Esophagus squamous epithelium (tissue), 5 donors: ENCODE measurements at places on chromosomes 1 and 21.
A peak's percentile ranks its signal among the peaks of the same experiment; 100 is the strongest.

- no peaks in the 10 kb centered on the region for H3K27me3 ChIP-seq
- H3K36me3 ChIP-seq: no peaks in the 10 kb centered on the region
- no peak for DNase-seq
- H3K4me1 ChIP-seq: peaks cover 53% of the 10 kb centered on the region
- H3K4me3 ChIP-seq: no peak overlapping the region
- peak overlapping the region; percentile 75 for H3K27ac ChIP-seq
These were observed 145.0 kb downstream of the DHRS3 start for GRCh38 chr1:12472798-12473551.

GRCh38 chr1:76287917-76288316 is 213.4 kb downstream of the ST6GALNAC3 start:
- no peak overlapping the region for H3K27ac ChIP-seq
- no peaks in the 10 kb centered on the region for H3K27me3 ChIP-seq
- no peaks in the 10 kb centered on the region for H3K36me3 ChIP-seq
- H3K4me1 ChIP-seq: no peaks in the 10 kb centered on the region
- H3K4me3 ChIP-seq: no peak overlapping the region

DNA sequence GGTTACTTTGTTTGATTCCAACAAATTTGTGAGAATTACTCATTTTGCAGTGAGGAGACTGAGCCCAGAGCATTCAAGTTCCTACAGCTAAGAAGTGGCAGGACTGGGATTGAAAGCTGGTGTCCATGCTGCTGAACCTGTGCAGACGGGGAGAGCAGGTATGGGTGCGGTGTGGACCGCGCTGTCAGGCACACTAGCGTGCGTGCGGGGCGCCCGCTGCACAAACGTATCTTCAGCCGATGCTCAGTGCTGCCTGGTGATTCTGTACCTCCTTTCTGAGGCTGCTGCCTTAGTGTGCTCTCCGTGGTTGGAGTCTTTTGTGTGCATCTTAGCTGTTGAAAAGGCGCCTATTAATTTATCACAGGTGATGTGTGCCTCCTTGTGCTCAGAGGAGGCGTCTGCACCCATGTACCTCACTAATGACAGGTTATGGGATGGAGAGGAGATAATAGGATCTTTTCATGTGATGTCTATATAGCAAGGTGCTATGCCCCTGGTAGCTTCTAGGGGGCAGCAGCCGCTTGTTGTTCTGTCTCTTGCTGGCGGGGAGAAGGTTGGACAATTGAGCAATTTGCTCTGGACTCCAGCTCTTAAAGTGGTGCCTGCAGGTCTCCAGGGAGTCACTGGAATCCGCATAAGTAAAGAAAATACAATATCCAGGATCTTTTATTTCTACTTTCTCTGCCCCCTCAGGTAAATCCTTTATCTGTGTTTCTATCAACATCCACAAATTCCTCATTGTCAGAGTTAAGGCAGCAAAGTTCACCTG is 32.5 kb downstream of the PEX14 start:
- no peak overlapping the region for H3K4me3 ChIP-seq
- peaks cover 59% of the 10 kb centered on the region for H3K4me1 ChIP-seq
- no peaks in the 10 kb centered on the region for H3K36me3 ChIP-seq
- no peak overlapping the region for H3K27ac ChIP-seq
- H3K27me3 ChIP-seq: no peaks in the 10 kb centered on the region

GRCh38 chr1:25487628-25488027 is 55.8 kb upstream of the LDLRAP1 start:
- no peak overlapping the region for H3K27ac ChIP-seq
- H3K36me3 ChIP-seq: peaks cover 86% of the 10 kb centered on the region
- DNase-seq: no peak
- H3K27me3 ChIP-seq: no peaks in the 10 kb centered on the region

DNA sequence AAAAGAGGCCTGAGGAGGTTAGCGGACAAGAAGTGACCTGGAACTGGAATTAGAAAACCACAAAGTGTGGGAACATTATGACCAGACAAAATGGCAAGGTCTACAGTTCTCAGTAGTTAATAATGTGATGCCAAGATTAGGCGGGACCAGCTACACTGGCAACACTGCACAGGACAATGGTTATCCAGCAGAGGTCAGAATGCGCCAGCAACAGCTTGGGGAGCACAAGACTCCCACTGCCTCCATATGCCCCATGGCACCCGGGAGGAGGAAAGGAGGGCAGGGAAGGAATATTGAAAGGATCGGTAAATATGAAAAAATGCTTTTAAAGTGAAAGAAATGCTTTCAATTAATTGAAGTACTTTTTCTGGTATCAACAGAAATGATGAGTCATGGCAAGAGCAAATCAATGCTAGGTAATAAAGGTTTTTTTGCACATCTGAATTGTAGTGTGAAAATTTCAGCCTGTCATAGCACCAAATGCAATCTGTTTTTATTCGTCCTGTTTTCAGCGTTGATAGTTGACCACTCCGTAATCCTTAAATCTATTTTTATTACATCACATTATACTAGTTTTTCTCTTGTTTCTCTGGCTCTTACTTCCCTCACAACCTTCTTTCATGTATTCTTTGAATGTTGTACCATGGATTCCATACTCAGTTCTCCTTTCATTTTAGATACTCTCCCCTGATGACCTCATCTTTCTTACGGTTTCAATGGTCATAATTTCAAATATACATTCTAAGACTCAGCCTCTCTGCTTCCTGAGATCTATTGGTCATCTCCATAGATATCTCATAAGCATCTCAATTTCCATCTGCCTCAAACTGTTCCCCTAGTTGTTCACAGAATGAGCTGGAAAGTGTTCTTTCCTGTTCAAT is 30.7 kb downstream of the VCAM1 start:
- H3K36me3 ChIP-seq: no peaks in the 10 kb centered on the region
- no peak overlapping the region for H3K4me3 ChIP-seq
- DNase-seq: no peak

- no peaks in the 10 kb centered on the region for H3K27me3 ChIP-seq
- H3K4me1 ChIP-seq: peaks cover 34% of the 10 kb centered on the region
- peak overlapping the region; percentile 21 for H3K27ac ChIP-seq
- no peak overlapping the region for H3K4me3 ChIP-seq
- no peak for DNase-seq
These were observed 68.3 kb downstream of the PLA2G4A start for GRCh38 chr1:186897008-186897407.

DNA sequence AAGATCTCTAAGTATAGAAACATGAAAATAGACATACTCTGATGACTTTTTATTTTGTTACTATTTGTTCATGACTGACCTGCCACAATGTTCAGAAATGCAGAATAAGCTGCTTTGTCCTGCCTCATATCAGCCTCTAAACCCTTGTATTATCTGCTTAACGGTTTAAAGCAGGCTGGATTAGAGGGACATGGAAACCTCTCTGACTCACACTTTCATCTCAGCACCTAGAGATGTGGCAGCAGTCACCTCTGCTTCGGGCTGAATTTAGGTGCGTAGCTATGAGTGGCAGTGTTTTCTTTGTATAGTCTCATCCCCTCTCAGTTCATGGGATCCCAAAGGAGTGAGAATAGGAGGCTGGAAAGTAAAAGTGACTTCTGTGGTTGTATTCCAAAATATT is 255.4 kb downstream of the RGS7 start:
- no peaks in the 10 kb centered on the region for H3K27me3 ChIP-seq
- no peak for DNase-seq
- H3K36me3 ChIP-seq: no peaks in the 10 kb centered on the region
- no peaks in the 10 kb centered on the region for H3K4me1 ChIP-seq
- no peak overlapping the region for H3K4me3 ChIP-seq

GRCh38 chr1:238101923-238102322 is 211.2 kb upstream of the ZP4 start:
- H3K4me1 ChIP-seq: no peaks in the 10 kb centered on the region
- H3K4me3 ChIP-seq: no peak overlapping the region
- H3K27ac ChIP-seq: no peak overlapping the region

DNA sequence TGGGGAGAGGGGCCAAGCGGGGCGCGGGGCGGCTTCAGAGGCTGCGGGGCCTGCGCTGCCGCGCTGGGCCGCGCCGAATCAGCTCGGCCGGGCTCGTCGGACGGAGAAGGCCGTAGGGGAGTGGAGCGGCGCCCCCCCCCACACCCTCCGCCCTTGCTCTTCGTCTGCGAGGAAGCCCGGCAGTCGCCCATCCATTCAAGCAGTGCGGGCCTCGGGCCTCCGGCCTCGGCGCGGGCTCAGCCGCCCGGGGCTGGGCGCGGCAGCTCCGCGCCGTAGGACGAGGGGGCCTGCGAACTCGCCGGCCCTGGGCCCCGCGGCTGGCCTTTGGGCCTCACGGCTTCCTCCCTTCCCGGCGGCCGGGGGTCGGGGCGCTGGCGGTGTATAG is 564 bp downstream of the CTPS1 start:
- peak overlapping the region; percentile 97 for H3K27ac ChIP-seq
- no peak for DNase-seq
- peaks cover 60% of the 10 kb centered on the region for H3K4me1 ChIP-seq
- H3K4me3 ChIP-seq: peak overlapping the region; percentile 86
- no peaks in the 10 kb centered on the region for H3K27me3 ChIP-seq

GRCh38 chr1:188065917-188066316 is 1237.2 kb downstream of the PLA2G4A start:
- no peaks in the 10 kb centered on the region for H3K27me3 ChIP-seq
- no peak overlapping the region for H3K27ac ChIP-seq
- DNase-seq: no peak
- no peak overlapping the region for H3K4me3 ChIP-seq

DNA sequence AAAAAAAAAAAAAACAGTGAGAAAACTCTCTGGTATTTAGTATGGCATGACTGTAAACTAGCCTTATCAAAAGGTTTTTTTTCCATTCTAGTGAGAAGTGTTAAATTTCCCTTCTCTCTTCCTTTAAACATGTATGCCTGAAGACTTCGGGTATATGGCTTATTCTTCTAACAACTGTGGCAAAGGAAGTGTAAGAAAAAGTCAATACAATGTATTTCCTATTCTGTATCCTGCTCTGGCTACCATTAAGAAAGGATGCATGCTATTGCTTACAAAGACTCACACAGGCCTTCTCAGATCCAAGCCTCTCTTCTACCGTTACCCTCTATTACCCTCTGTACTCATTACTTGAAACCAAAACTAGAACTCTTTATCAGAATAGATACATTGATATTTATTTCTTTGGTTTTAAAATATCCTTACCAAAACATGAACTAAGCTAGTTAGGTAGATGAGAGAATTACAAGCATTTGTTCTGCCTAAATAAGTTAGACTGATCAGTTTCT is 8.4 kb downstream of the CEPT1 start:
- no peak for DNase-seq
- no peak overlapping the region for H3K27ac ChIP-seq
- peaks cover 18% of the 10 kb centered on the region for H3K4me1 ChIP-seq
- no peak overlapping the region for H3K4me3 ChIP-seq
- H3K36me3 ChIP-seq: peaks cover 61% of the 10 kb centered on the region

- no peak for DNase-seq
- peaks cover 20% of the 10 kb centered on the region for H3K36me3 ChIP-seq
- H3K27me3 ChIP-seq: no peaks in the 10 kb centered on the region
- H3K4me1 ChIP-seq: peaks cover 9% of the 10 kb centered on the region
- H3K27ac ChIP-seq: no peak overlapping the region
- no peak overlapping the region for H3K4me3 ChIP-seq
These were observed 13.3 kb downstream of the SCNN1D start for GRCh38 chr1:1293263-1294249.

DNA sequence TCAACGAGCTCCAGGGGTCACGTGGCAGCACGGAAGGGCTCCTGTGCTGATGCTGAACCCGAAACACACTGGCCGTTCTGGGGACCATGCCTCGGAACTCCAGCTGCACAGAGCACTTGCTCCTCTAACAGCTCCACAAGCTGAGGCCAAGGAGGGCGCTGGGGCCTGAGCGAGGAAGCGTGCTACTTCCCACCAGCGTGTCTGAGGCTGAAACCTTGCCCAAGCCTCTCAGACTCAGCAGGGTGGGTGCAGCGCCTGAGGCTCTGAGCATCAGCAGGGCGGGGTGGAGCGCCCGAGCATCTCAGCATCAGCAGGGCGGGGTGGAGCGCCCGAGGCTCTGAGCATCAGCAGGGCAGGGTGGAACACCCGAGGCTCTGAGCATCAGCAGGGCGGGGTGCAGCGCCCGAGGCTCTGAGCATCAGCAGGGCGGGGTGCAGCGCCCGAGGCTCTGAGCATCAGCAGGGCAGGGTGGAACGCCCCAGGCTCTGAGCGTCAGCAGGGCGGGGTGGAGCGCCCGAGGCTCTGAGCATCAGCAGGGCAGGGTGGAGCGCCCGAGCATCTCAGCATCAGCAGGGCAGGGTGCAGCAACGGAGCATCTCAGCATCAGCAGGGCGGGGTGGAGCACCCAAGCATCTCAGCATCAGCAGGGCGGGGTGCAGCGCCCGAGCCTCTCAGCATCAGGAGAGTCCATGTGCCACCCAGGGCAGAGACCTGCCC is 9.6 kb downstream of the WRAP73 start:
- H3K36me3 ChIP-seq: peaks cover 93% of the 10 kb centered on the region
- no peaks in the 10 kb centered on the region for H3K27me3 ChIP-seq
- no peak overlapping the region for H3K4me3 ChIP-seq
- no peak for DNase-seq
- H3K4me1 ChIP-seq: no peaks in the 10 kb centered on the region
- H3K27ac ChIP-seq: no peak overlapping the region

DNA sequence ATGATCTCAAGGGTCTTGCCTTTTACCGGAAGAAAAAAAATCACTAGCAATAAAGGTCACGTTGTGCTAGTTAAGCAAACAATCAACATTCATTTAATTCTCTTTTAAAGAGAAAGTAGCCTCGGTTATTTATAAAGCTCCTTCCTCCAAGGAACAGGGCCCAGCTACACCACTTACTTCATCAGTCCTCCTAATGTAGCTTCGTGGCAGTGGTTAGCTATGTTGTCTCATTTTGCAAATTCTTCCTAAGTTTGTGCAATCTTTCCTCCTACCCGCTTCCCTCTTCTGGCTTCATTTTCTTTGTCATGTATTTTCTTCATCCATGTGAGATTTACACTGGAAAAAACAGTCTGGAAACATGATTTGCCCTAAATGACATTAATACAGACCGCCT is 554.2 kb downstream of the NUF2 start:
- no peak for DNase-seq
- H3K27me3 ChIP-seq: no peaks in the 10 kb centered on the region
- peak overlapping the region; percentile 62 for H3K27ac ChIP-seq
- peak overlapping the region; percentile 18 for H3K4me3 ChIP-seq
- peaks cover 28% of the 10 kb centered on the region for H3K4me1 ChIP-seq
- no peaks in the 10 kb centered on the region for H3K36me3 ChIP-seq

GRCh38 chr1:15137809-15138208 is 15.7 kb upstream of the TMEM51 start:
- no peak overlapping the region for H3K4me3 ChIP-seq
- DNase-seq: no peak
- no peaks in the 10 kb centered on the region for H3K36me3 ChIP-seq
- peaks cover 7% of the 10 kb centered on the region for H3K4me1 ChIP-seq

DNA sequence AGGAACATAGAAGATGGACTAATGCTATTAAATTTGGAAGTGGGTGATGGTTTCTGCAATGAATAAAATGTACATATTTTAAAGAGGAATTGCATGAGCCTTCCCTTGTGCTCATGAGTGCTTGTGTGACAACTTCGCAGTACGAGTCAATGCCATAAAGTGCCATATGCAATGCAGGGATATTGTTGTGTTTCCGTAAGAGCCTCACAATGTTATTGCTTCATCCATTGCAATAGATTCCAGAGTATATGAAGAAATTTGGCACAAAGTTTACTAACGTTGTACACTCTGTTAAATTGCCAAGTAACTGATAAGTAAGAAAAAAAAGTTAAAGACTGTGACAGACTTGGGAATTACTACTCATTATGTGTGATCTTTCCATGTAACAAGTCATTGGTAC is 22.3 kb downstream of the BTG3 start:
- no peak overlapping the region for H3K27ac ChIP-seq
- H3K36me3 ChIP-seq: no peaks in the 10 kb centered on the region
- no peaks in the 10 kb centered on the region for H3K4me1 ChIP-seq

GRCh38 chr21:25370311-25370744 is 237.0 kb downstream of the MRPL39 start:
- H3K27me3 ChIP-seq: no peaks in the 10 kb centered on the region
- no peaks in the 10 kb centered on the region for H3K4me1 ChIP-seq
- no peak for DNase-seq
- no peaks in the 10 kb centered on the region for H3K36me3 ChIP-seq
